ENCODE measurements at places on chromosomes 11 and 22.

- no peak for ATAC-seq
Measured at GRCh38 chr11:73962101-73962705, 11.4 kb downstream of the DNAJB13 start.

GRCh38 chr22:36461665-36462649, 19.5 kb downstream of the TXN2 start:
- no peak for ATAC-seq

- ATAC-seq = no peak
Measured at GRCh38 chr11:103906291-103906867, 130.1 kb upstream of the DDI1 start.

DNA sequence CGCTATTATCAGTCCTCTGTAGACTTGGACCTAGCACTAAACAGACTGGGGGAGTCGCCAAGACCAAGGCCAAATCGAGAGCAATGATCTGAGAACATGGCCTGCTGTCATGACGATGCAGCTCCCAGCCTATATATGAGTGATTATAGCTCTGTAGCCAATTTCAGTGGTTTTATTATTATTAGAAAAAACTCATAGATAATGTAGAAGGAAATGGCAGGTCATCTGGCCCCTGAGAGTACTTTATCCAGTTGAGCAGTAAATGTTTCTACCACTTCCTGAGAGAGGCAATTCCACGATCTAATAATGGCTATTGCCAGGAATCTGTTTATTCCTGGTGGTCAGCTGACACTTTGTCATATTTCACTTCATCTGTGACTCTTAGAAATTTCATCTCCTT, 666.7 kb downstream of the OPCML start:
- no peak for ATAC-seq

GRCh38 chr11:7571640-7572000, 57.8 kb downstream of the PPFIBP2 start:
- no peak for ATAC-seq

DNA sequence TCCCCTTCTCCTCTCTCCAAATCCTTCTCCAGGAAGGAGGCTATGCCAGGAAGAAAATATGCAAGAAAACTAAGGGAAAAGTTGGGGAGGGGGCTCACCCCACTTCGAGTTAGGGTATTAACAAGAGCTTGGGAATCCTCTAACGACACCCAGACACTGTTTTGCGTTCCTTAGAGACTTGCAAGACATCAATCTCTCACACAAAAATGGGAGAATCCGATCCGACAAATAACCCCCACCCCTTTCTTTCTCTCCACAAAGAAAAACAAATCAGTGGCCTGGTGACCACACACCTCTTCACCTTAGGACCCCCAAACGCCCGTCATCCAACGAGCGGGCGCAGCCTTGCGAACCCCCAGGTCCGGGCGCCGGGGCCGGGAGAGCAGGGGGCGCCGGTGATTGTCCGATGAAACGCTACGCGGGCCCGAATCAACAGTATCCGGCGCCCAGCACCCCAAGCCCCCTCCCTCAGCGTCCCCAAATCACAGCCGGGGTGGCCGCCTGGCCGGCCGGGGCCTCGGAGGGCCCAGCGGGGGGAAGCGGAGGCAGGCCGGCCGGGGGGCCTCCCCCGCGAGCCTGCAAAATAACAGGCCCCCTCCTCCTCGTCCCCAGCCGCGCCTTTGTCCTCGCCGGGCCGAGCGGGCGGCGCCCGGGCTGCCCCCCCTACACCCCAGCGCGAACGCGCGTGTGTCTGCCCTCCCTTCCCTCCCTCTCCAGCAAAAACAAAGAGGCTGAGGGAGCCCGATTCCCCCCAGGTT, 690 bp downstream of the CSNK1E start:
- peak; percentile 59 for ATAC-seq

- no peak for ATAC-seq
Measured at GRCh38 chr11:8022876-8023275, 35.7 kb downstream of the EIF3F start.

- no peak for ATAC-seq
Measured at GRCh38 chr11:73113426-73113825, 28.7 kb downstream of the FCHSD2 start.

GRCh38 chr11:83427501-83427900, 141.3 kb upstream of the CCDC90B start:
- no peak for ATAC-seq

All from activated CD4-positive, CD25-positive, alpha-beta regulatory T cell treated with anti-CD3 and anti-CD28 coated beads, Interleukin-2, amount 50 U/mL, for 24 hours (primary cell).